ENCODE measurements at places on chromosomes 13 and 19. TPM values are rescaled to one million over a fixed set of nuclear protein-coding genes. Genes with fewer than 3 reads are reported as not detected.

- no peak overlapping the region for H3K4me3 ChIP-seq
- no peak overlapping the region for H3K27ac ChIP-seq
- H3K36me3 ChIP-seq, result no peaks in the 10 kb centered on the region
- no peaks in the 10 kb centered on the region for H3K4me1 ChIP-seq
- peaks cover 94% of the 10 kb centered on the region for H3K27me3 ChIP-seq
These were observed 7.0 kb downstream of the DPF1 start for GRCh38 chr19:38216785-38217641.

DNA sequence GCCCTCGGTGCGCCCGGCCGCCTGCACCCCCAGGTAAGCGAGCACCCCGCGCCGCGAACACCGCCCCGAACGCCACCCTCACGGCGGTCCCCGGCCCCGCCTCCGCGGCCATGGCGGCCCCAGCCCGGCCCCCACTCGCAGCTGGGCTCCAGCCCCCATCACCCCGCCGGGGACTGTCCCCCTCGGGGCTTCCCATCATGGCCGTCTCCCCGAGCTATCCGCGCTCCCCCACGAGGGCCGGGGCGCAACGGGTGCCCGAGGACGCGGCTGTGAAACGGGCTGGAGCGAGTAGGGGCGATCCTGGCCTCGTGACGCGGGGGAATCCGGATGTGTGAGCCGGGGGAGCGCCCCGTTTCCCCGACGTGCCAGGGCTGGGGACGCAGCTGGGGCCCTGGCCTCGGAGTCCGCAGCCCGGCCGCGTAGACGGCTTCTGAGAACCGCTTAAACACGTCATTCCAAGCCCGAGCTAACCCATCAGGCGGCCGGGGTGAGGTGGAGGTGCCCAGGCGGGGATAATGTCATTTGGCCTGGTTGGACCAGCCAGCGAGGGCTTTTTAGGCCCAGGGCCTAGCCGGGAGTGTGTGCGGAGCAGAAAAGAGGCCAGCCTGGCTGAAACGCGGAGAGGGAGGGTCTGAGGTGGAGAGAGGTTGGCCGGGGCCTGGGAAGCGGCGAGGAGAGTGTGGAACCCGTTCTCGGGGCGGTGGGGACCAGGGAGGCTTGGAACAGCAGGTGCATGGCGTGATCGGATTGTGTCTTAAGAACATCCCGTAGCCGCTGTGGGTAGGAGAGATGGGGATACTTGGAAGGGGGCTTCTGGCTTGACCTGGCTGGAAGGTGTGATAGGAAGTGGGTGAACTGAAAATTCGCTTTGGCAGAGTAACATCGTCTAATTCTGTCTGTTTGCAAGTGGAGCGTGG lies 550 bp downstream of the CERS4 start:
- peaks cover 20% of the 10 kb centered on the region for H3K27me3 ChIP-seq
- peak overlapping the region; percentile 82 for H3K27ac ChIP-seq
- no peaks in the 10 kb centered on the region for H3K36me3 ChIP-seq

- no peak overlapping the region for H3K4me3 ChIP-seq
- no peaks in the 10 kb centered on the region for H3K4me1 ChIP-seq
- no peak overlapping the region for H3K27ac ChIP-seq
These were observed 1646.9 kb upstream of the SPRY2 start for GRCh38 chr13:81987677-81988357.

GRCh38 chr13:114062341-114062740 lies 70.1 kb downstream of the RASA3 start:
- no peaks in the 10 kb centered on the region for H3K27me3 ChIP-seq
- H3K36me3 ChIP-seq, result no peaks in the 10 kb centered on the region
- DNase-seq, result no peak
- peak overlapping the region; percentile 93 for H3K27ac ChIP-seq
- no peak overlapping the region for H3K4me3 ChIP-seq
- H3K4me1 ChIP-seq, result peaks cover 74% of the 10 kb centered on the region

DNA sequence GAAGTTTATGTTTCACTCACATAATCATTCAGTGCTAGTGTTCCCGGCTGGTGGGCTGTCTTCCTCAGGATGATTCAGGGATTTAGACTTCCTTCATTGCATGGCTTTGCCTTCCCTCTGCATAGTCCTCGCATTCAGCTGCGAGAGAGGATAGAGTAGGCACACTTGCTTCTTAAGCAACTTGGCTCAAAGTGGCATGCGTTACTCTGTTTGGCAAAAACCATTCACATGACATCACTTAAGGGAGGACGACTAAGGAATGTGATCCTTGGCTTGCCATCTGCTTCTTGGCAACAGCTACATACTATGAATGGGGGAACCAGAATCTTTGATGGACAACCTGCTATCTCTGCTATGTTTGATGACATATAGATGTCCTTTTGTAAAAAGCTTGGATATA lies 359.3 kb downstream of the TDRD3 start:
- no peak overlapping the region for H3K27ac ChIP-seq
- H3K27me3 ChIP-seq, result no peaks in the 10 kb centered on the region
- H3K4me1 ChIP-seq, result peaks cover 15% of the 10 kb centered on the region
- H3K36me3 ChIP-seq, result no peaks in the 10 kb centered on the region
- H3K4me3 ChIP-seq, result no peak overlapping the region
- no peak for DNase-seq

The LSR gene
- 4.5 TPM for total RNA-seq

DNA sequence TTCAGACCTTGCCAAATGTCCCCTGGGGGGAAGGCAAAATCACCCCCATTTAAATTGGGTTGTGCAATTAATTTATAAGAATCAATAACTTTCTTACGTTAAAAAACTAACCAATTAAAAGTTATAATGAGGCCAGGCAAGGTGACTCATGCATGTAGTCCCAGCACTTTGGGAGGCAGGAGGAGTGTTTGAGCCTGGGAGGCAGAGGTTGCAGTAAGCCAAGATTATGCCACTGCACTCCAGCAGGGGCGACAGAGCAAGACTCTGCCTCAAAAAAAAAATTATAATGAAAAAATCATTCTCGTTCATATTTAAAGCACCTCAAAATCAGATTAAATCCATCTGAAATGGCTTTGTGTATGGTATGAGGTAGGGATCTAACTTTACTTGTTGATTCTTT lies 18.4 kb upstream of the SIGLEC14 start:
- peaks cover 55% of the 10 kb centered on the region for H3K27me3 ChIP-seq
- no peak overlapping the region for H3K4me3 ChIP-seq
- H3K4me1 ChIP-seq, result no peaks in the 10 kb centered on the region
- H3K27ac ChIP-seq, result no peak overlapping the region

- DNase-seq, result no peak
- no peak overlapping the region for H3K4me3 ChIP-seq
- peaks cover 76% of the 10 kb centered on the region for H3K27me3 ChIP-seq
- no peaks in the 10 kb centered on the region for H3K4me1 ChIP-seq
These were observed 7.8 kb downstream of the TMIGD2 start for GRCh38 chr19:4294389-4294788.

DNA sequence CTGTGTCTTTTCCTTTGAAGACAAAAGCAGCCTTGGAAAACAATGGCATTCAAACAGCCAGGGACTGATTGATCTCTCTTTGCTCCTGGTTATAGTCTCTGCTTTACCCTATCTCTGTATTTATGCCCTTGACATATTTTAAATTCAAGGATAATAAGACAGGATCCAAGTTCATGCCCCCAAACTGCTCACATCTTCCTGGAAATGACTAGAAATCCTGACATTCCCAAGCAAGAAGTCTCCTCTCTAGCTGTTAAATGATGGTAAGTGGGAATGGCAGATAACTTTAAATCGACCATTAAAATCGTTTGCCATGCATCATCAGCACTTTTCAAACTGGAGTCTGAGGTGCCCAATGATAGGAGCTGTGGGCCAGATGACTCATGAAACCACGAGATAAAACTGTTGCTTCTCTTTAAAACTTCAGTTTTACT lies 435.6 kb downstream of the FOXO1 start:
- H3K4me3 ChIP-seq, result no peak overlapping the region
- no peak for DNase-seq
- peaks cover 34% of the 10 kb centered on the region for H3K4me1 ChIP-seq

GRCh38 chr13:100240109-100240779 lies 151.4 kb downstream of the PCCA start:
- peaks cover 19% of the 10 kb centered on the region for H3K4me1 ChIP-seq
- H3K27ac ChIP-seq, result no peak overlapping the region
- H3K4me3 ChIP-seq, result no peak overlapping the region
- H3K27me3 ChIP-seq, result no peaks in the 10 kb centered on the region
- H3K36me3 ChIP-seq, result no peaks in the 10 kb centered on the region
- no peak for DNase-seq

DNA sequence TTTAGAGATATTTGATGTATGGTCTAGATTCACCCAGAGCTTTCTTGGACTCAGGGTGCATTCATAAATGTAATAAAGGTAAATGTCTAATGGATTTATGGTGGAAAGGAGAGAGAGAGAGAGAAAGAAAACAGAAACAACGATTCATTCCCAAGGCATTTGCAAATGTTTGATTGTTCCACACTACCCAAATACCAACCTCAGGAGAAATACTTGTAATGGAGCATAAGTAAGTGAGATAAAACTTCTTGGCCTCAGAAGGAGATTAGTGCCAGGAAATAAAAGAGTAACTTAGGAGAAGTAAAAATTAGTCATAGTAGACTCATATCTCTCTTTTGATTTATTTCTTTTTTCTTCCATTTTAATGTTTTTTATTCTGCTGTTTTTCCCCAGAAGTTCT lies 40.6 kb upstream of the DGKH start:
- no peak overlapping the region for H3K4me3 ChIP-seq
- H3K36me3 ChIP-seq, result no peaks in the 10 kb centered on the region
- H3K27ac ChIP-seq, result no peak overlapping the region
- peaks cover 8% of the 10 kb centered on the region for H3K4me1 ChIP-seq
